ENCODE measurements at places on chromosomes 7 and 10.
A peak's percentile ranks its signal among the peaks of the same experiment; 100 is the strongest.

DNA sequence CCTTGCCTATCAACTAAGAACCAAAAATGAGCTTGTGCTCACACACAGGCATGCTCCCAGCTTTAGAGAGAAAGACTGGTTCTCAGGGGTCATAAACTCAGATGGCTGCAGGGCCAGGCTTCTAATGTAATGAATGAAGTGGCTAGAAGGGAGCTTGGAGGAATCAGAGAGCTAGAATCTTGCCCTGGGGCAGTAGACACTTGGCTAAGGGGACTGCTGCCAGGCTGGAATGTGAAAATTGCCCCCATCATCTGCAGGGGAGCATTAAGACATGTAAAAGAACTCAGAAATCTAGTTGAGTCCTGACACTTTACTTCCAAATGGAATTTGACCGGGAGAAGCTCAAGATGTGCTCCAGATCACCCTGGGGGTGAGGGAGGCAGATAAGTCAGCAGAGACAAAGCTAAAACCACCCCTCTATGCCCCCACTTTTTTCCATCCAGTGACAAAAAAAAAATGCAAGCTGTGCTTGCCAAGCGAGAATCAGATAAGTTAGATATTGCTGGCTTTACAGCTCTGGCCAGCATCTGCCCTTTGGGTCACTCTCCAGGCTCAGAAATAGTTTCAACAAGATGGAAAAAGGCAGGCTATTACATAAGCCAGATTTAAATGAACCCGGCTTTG lies 2.3 kb upstream of the SLC16A9 start:
- DNase-seq: no peak

- no peak for DNase-seq
Measured at GRCh38 chr7:112266595-112267270, 60.2 kb downstream of the ZNF277 start.

DNA sequence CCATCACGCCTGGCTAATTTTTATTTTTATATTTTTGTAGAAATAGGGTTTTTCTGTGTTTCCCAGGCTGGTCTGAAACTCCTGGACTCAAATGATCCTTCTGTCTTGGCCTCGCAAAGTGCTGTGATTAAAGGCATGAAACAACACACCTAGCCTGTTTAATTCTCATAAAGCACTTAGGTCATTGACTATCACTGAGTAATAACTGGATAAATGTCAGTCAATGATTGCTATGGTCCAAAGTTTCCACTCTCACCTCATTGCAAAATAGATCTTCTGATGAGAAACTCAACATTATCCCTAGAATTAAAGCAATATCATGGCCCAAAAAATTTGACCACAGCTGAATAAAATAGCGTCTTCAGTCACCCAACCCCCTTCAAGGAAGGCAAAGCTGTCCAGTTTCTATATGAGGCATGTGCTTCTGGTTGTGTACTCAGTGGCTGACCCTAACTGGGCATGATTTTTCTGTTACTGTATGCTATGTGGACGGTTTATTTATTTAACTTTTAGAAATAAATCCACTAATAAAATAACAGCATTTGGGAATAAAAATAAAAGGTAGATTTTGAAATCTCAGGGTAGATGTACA lies 86.5 kb upstream of the LRRN3 start:
- DNase-seq: no peak

- no peak for DNase-seq
Measured at GRCh38 chr10:113965683-113966082, 78.0 kb upstream of the ADRB1 start.

GRCh38 chr7:134535272-134535918 lies 8.0 kb downstream of the AKR1B10 start:
- DNase-seq: no peak

DNA sequence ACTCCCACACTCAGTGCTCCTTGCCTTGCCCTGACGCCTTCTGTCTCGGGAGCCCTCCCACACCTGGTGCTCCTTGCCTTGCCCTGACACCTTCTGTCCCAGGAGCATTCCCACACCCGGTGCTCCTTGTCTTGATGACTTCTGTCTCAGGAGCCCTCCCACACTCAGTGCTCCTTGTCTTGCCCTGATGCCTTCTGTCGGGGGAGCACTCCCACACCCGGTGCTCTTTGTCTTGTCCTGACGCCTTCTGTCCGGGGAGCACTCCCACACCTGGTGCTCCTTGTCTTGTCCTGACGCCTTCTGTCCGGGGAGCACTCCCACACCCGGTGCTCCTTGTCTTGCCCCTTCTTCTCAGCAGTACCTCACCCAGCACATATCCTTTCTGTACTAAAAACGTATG lies 207.2 kb upstream of the ADARB2 start:
- DNase-seq: no peak

DNA sequence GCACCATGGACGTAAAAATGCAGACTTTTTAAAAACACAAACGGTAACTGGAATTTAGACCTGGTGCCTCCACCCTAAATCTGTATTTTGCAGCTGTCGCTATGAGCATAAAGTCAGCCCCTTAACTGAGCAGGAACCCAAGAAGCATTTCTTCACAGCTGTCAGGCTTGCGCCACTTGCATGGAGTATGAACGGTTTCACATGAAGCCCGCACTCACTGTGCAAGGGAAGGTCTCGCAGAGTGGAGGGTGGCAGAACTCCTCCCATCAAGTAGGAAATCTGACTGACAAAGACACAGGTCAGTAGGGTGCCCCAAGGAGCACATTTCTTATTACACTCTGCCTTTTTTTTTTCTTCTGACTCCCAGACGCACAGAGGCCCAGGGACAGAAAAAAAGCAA lies 58.5 kb downstream of the ELMO1 start:
- no peak for DNase-seq

DNA sequence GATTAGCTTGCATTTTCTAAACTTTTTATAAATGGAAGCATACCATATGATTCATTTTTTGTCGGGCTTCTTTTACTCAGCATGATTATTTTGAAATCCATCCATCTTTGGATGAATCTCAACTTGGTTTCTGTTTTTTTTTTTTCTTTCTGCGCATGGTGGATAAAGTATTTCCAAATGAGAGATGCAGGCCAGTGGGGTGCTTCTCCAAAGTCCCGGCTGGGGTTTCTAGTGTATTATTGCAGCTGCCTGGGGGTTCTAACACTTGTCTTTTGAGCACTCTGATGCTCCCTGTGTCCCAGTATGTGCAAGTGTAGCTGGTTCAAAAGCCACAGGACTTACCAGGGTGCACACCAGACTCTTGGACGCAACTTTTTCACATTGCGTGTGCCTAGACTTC lies 70.9 kb upstream of the LOXL4 start:
- no peak for DNase-seq

DNA sequence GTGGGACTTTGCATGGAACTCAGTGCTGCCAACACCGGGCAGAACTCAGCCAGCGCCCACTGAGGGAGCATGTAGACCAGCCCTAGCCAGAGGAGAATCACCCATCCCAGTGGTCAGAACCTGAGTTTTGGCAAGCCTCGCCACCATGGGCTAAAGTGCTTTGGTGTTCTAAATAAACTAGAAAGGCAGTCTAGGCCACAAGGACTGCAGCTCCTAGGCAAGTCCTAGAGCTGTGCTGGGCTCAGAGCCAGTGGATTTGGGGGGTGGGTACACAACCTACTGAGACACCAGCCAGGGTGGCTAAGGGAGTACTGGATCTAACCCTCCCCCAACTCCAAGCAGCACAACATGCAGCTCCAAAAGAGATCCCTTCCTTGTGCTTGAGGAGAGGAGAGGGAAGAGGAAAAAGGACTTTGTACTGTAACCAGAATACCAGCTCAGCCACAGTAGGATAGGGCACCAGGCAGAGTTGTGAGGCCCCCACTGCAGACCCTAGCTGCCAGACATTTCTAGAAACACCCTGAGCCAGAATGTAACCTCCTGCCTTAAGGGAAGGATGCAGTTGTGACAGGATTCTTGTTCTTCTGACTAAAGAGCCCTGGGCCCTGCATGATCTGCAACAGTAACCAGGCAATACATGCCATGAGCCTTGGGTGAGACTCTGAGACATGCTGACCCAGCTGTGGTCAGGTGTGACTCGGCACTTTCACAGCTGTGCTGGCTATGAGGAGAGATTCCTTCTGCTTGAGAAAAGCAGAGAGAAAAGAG lies 24.4 kb downstream of the GSDME start:
- no peak for DNase-seq

DNA sequence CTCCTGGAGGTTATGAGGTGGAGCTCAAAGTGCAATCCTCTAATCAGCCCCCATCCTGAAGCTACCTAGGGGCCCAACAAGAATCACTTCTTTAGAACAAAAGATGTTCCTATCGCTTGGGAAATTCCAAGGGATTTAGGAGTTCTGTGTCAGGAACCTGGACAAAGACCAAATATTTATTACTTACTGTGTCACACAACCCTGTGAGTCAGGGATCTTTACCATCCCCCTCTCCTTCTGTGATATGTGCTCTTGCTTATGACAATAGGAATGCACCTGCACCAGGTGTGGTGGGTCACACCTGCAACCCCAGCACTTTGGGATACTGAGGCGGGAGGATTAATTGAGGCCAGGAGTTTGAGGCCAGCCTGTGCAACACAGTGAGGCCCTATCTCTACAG lies 485.8 kb downstream of the PLXDC2 start:
- DNase-seq: no peak

GRCh38 chr7:111474723-111475418 lies 87.4 kb downstream of the IMMP2L start:
- no peak for DNase-seq

DNA sequence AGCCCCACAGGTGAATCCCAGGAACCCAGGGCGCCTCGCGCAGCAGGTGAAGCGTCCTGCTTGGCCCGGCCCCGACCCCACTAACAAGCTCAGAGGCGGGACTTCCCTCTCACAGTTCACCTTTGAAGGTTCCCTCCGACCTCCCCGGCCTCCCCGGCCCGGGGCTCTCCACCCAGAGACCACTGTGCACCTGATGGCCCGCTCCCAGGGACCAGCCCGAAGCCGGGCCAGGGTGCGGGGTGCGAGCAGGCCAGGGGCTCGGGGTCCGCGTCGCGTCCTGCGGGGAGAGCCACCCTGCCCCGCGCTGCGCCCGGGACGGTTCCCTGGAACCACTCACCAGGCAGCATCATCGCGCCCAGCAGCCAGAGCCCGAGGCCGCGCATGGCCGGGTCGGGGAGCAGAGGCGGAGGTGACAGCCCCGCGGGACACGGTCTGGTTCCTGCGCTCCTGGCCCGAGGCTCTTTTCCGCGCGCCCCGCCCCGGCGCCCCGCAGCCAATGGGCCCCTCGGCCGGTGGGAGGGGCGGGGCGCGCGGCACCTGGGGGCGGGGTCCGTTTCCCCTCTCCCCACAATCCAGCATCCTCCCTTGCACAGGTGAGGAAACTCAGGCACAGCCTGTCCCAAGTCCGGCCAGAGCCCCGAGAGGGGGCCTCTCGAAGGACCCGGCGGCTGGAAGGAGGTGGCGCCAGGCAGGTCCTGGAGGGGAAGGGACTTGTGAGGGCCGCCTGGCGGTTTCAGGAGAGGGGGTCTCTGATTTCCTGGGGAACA lies at the start of gene ADAM8:
Gene ADAM8 (minus strand): TSS at position 434 of the 767 bp plus-strand sequence. CDS start 51 bp downstream, at position 383.
- no peak for DNase-seq

GRCh38 chr7:139995017-139995915 lies 67.5 kb downstream of the PARP12 start:
- DNase-seq: peak; percentile 65

DNA sequence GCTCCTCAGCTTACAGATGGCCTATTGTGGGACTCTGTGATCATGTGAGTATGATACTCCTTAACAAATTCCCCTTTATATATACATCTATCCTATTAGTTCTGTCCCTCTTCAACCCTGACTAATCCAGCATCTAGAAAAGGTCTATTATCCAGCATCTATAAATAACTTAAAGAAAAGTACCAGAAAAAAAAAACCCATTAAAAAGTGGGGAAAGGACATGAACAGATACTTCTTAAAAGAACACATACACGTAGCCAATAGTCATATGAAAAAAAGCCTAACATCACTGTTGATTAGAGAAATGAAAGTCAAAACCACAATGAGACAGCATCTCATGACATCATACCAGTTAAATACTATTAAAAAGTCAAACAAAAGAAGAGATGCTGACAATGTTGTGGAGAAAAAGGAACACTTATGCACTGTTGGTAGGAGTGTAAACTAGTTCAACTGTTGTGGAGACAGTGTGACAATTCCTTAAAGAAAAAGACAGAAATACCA lies 549.5 kb upstream of the GRM3 start:
- DNase-seq: no peak

Data from substantia nigra (tissue), 51 donors.